ENCODE measurements at places on chromosomes 16 and 17. TPM values are rescaled to one million over a fixed set of nuclear protein-coding genes. Genes with fewer than 3 reads are reported as not detected.

SLC7A6 gene
- 264 TPM for total RNA-seq

IRX6 gene
- total RNA-seq = 2.3 TPM

ALOXE3 gene
- not detected for total RNA-seq

SLC4A1 gene
- 0.35 TPM for total RNA-seq

KRTAP4-1 gene
- total RNA-seq = not detected

IGSF6 gene
- total RNA-seq = 14.7 TPM

YPEL2 gene
- total RNA-seq = 35.5 TPM

SLC2A4 gene
- total RNA-seq = 8.1 TPM

ARL5C gene
- total RNA-seq = not detected

GPR139 gene
- total RNA-seq = not detected

MT1G gene
- 41.5 TPM for total RNA-seq

NLRC5 gene
- 63.9 TPM for total RNA-seq

ELP5 gene
- 44.1 TPM for total RNA-seq

CACNG5 gene
- not detected for total RNA-seq

TMUB2 gene
- 35.8 TPM for total RNA-seq

UNC45B gene
- total RNA-seq = not detected

All from mesenteric fat pad (tissue), 1 donor.